Skeletal muscle cell (primary cell): ENCODE measurements at places on chromosomes 13 and 19.

DNA sequence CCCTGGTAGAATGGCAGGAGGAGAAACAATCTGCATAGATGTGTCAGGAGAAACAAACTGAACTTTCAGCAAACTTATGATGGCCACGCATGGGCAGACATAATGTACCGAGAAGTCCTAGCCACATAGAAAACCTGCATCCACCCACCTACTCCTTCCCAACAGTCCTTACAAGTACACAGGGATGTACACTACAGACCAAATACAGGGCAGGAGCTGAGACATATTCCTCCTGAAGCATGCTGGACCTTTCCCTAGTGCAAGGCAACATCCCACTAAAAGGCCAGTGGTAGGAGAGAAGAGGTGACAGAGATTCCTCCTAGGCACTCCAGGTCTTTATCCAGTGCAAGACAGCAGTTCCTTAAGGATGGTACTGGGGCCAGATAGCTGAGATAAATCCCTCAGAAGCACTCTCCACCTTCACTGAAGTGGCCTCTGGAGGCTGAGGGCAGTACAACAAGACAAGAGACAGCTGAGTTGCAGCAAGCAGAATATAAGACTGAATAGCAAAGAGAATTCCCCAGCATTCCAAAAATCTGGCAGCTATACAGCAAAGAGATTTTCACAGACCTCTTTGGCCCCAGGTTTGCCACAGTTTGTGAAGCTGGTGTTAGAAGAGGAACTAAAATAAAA, 18.3 kb downstream of the VWA8 start:
- peak; percentile 42 for DNase-seq

DNA sequence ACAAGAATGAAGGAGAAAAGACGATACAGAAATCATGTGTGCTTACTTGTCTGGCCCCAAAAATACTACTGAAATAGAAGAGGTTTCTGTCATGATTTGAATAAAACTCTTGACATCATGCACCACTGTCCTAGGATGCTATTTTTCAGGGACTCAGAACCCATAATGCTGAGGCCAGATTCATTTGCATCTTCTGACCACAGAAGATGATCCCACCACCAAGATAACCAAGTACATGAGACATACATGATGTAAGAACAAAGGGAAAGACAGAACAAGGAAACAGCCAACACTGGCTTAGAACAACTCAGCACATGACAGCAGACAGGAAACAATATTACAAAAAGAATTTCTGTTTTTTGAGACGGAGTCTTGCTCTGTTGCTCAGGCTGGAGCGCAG, 2.5 kb downstream of the ZNF552 start:
- no peak for DNase-seq

GRCh38 chr19:1239796-1240737, 1.5 kb upstream of the ATP5F1D start:
- peak; percentile 68 for DNase-seq

DNA sequence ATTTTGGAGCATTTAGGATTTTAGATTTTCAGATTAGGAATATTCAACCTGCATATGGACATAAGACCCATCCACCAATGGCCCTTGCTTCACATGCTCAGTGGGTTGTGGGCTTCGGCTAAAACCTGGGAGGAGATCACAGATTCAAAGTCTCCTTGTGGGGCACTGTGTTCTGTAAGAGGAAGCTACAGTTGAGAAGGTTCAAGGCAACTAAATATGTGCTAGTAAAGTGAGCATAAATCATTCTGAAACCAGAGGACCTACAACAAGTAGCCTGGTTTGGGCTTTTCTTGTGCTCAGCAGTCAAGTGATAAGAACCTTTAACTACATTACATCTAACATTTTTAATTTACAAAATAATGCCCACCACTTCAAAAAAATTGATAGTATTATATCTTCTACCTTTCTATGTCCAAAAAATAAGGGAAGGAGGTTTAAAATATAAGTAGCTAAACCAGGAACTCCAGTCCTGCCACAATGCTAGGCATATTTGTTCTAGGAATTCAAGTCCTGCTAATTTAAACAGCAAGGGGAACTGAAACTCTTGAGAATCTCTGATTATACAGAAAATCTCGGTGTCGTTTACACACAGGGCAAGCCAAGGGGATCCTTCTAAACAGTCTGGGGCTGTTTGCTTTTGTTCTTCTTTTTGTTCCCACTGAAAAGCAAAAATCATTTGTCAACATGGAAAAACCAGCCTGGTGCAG, 36.6 kb downstream of the FOXO1 start:
- DNase-seq: no peak

DNA sequence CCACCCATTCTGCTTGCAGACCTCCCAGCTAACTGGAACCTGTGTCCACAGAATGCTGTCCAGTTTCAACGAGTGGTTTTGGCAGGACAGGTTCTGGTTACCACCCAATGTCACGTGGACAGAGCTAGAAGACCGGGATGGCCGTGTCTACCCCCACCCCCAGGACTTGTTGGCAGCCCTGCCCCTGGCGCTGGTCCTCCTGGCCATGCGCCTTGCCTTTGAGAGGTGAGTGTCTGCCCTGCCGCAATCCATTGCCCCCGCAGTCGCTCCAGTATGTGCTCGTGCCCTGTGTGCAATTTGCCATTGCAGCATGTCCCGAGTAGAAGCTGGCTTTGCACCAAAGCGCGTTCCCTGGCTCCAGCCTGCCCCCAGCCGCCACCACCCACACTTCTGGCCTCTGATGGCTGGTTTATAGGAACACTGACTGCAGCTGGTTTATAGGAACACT, 41.9 kb downstream of the CERS4 start:
- no peak for DNase-seq

GRCh38 chr19:36527873-36528193, 238 bp downstream of the ZNF260 start:
- no peak for DNase-seq

GRCh38 chr13:39858794-39859193, 203.3 kb downstream of the COG6 start:
- no peak for DNase-seq

- DNase-seq: no peak
These were observed 8.0 kb upstream of the FARP1 start for GRCh38 chr13:98134901-98135300.

DNA sequence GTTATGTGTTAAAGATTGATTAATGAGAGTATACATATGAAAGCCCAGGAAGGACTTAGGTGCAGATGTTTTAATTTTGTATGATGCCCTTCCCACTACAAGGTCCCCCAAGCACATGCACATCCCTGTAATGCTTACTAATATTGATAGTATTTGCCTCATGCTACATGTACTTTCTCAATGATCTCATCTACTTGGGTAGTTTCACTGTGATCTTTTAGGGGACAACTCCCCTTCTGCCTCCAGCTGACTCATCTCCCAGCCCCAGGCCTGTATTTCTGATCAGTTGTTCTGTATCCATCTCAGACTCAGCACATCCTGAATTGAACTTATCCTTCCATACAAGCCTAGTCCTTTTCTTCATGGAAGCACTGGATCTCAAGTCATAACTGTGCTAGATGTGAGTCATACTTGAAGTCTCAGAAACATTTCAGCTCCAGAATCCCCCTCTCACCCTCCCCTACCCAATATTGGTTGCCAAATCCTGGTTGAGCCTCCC, 49.4 kb upstream of the INTS6 start:
- DNase-seq: no peak

GRCh38 chr19:1745589-1746031, 7.7 kb upstream of the ONECUT3 start:
- DNase-seq: no peak

GRCh38 chr13:33452873-33453517, 167.4 kb upstream of the STARD13 start:
- no peak for DNase-seq

DNA sequence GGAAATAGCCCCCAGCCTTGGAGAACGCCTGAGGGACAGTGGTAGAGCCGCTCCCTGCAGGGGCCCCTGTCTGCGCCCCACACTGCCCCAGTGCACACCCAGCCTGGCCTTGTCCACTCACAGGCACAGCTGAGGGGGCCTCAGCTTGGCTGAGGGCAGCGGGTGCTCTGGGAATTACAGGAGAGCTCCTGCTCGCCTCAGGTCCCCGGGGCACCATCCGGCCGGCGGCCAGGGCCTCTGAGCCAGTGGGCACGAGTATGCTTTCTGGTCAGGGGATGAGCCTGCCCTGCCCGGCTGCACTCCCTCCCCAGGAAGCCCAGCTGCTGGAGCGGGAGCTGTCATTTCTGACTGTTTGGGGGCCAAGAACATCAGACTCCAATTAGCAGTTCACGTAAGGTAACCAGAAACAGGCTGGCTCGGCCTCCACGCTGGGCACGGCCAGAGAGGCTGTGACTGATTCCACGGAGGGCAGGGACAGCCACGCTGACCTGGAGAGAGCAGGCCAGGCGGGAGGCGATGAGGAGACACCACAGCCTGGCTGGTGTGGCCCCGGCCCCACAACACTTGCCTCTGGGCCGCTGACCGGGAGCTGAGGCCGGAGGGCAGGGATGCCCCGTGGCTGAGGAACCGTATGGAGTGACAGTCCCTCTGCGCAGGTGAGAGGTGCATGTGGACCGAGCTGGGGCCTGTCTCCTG, 15.4 kb downstream of the CEBPG start:
- no peak for DNase-seq

- DNase-seq: no peak
These were observed 203.5 kb upstream of the HTR2A start for GRCh38 chr13:47100214-47100853.

DNA sequence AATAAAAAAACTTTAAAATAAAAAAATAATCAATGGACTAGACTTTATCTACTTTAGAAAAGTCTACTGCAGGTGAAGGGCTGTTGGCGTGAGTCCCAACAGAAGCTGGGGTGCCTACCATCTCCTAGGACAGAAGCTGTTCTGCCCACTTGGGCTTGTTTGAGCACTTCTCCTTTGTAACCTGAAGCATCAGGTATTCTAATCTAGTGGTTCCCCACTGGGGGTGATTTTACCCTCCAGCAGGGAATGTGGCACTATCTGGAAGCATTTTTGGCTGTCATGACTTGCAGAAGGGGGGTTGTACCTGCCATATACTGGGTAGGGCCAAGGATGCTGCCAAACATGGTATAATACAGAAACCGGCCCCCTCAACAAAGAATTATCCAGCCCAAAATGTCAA, 16.2 kb upstream of the DOCK9 start:
- no peak for DNase-seq

- no peak for DNase-seq
These were observed 51.9 kb downstream of the GGACT start for GRCh38 chr13:100536643-100537180.

- no peak for DNase-seq
These were observed 5.5 kb downstream of the RAVER1 start for GRCh38 chr19:10327793-10328192.

GRCh38 chr19:46764817-46765291, 18.6 kb upstream of the STRN4 start:
- DNase-seq: no peak

DNA sequence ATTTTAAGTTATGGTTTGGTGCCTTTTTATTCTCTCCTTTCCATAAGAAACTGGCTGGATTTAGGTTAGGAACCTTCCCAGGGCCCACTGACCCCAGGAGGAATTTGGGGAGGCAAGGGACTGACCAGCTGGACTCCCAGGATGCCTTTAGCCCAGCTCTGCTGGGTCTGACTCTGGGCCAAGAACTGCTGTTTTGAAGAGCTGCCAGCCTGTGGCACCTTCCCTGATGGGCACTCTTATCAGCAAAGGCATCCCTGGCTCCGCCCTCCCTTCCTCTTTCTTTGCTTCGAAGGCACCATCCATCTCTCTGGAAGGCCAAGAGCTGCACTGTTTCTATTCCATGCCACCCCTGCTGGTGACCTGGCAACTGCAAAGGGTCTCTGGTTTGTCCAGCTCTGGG, 174.7 kb downstream of the POU4F1 start:
- DNase-seq: no peak

- DNase-seq: no peak
These were observed 6.8 kb downstream of the TMED1 start for GRCh38 chr19:10828981-10829821.

GRCh38 chr13:19772306-19772705, 10.4 kb downstream of the PSPC1 start:
- DNase-seq: no peak

DNA sequence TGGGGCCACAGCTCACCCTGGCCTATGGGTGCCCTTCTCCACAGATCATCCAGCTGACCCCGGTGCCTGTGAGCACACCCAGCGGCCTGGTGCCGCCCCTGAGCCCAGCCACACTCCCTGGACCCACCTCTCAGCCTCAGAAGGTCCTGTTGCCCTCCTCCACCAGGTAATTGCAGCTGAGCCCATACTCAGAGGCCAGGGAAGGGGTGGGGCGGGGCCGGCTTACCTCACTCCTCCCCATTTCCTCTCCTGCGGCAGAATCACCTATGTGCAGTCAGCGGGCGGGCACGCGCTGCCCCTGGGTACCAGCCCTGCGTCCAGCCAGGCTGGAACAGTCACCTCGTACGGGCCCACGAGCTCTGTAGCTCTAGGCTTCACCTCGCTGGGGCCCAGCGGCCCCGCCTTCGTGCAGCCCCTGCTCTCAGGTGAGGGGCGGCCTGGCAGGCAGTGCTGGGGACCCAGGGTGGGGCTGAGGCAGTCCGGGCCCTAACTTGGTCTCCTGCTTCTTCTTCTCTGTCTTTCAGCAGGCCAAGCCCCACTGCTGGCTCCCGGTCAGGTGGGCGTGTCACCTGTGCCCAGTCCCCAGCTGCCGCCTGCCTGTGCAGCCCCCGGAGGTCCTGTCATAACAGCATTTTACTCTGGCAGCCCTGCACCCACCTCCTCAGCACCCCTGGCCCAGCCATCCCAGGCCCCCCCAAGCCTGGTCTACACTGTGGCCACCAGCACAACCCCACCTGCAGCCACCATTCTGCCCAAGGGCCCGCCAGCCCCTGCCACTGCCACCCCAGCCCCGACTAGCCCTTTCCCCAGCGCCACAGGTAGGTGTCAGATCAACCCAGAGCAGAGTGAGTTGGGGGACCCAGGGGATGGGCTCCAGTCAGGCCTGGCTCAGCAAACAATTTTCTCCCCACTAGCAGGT, 9.6 kb upstream of the PRR19 start:
- DNase-seq: no peak
